Amygdala (tissue), 56 donors: ENCODE measurements at places on chromosomes 16 and 17.

DNA sequence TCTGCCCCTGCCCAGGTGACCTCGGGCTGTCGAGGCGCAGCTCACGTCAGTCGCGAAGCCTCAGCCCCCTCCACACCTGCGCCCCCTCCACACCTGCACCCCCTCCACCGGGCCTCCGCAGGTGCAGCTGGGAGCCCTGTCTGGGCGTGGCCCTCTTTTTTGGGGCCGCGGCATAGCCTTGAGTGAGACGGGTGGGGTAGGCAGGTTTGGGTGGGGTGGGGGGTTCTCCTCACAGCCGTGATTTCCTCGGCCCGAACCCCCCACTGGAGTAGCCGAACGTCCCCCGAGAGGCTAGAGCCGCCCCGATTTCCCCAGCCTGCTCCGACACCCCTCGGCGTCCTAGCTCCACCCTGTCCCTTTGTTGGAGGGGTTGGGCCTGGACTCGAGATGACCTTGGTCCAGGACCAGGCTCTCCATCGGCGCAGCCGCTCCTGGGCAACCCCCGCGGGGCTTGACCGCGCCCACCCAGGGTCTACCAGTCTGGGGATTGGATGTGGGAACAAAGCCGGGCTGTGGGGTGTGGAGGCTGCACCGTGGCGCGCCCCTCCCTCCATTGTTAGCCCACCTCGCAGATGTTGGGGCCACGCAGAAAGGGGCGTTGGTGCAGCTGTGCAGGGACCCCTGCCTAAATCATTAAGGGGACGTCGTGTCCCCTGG lies 626 bp downstream of the TUBB3 start:
- no peak for DNase-seq

- no peak for DNase-seq
Measured at GRCh38 chr17:13638855-13639458, 37.2 kb upstream of the HS3ST3A1 start.

DNA sequence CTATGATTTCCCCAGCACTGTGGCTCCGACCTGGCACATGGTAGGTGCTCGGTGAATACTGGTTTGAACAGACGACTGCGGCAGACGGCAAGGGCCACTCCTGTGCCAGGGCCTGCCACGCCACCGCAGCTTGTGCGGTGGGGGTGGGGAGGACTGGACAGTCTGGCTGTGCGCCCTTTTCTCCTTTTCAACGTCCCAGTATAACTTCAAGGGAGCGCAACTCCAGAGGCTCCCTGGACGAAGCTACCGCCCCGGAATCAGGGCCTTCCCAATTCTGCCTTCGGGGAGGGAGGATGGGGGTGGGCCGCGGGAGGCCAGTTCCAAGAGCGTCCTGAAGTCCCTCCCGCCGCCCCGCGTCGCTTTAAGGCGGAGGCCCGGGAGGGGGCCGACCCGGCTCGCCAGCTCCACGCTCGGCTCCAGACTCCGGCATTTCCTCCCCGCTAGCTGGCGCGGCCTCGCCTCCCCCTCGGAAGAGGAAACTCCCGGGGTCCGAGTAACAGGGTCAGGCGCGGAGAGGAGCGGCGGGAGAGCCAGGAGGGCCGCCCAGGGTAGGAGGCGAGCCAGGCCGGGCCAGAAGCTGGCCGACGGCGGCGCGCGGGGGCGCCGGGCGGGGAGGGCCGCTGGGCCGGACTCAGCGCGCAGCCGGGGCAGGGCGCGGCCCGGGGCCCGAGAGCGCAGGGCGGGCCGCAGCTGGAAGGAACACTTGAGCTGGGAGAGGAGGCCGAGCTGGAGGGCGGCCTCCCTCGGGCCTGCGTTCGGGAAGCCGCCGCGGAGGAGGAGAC lies at the start of gene ITPRIPL2:
TSS of gene ITPRIPL2 (plus strand) at position 388 of the 782 bp plus-strand sequence. CDS start 498 bp downstream, outside the sequence.
- DNase-seq: peak; percentile 24

GRCh38 chr17:77189148-77189547 lies 48.4 kb downstream of the SEC14L1 start:
- DNase-seq: no peak

DNA sequence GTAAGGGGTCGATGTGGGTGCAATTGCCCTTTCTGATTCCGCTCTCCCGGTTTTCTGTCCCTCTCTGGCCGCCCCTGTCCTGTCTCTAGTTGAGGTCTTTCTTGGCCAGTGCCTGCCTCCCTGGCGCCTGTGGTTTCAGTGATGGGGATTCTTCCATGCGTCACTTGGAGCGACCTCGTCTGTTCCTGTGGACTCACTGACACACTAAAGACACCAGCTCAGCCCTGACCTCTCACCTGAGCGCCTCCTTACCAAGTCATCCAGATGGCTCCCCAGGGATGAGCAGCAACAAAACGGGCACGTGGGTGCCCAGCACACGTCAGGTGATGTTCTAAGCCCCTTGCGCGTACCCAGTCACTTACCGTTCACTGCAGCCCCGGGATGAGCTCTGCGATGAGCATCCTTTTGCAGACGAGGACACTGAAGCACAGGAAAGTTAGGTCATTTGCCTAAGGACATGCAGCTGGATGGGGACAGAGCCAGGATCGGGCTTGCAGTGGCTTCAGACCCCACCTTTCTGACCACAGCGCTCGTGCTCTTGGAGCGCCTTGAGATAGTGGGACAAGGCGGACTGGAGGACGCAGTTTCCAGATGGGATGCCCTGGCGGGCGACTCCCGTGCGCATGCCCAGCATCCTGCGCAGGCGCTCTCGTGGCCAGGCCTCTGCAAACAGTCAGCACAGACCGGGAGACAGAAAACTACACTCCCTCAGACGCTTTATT lies 11.5 kb upstream of the LGALS3BP start:
- DNase-seq: no peak

DNA sequence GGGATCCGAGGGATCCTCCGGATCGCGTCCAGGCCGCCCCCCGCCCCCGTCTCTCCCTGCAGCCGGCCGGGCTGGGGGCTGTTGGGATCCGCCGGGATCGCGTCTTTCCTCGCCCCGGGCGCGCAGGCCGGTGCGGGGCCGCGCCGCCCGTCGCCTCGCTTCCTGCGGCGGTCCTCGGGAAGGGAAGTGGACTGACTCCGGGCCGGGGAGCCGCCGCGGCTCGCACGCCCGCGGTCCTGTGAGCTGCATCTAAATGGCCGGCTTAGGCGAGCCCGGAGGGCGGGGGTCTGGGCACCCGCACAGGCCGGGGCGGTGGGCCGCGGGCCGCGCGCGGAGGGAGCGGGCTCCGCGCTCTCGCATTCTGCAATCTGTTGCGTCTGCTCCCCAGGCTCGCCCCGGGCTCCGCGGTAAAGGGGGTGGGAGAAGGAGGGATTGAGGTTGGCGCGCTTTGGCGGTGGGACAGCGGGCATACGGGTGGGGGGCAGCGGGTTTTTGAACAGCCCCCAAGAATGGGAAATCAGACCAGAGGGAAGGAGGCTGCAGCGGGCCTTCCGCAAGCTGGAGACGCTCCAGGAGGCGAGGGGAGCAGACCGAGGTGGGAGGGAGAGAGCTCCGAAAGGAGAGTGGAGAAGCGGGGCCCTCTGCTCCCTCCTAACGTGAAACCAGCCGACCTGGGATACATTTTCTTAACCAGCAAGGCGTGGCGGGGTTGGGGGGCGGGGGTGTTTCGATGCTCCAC lies 2.2 kb downstream of the TMEM132E start:
- no peak for DNase-seq

- no peak for DNase-seq
Measured at GRCh38 chr16:65249768-65250167, 127.9 kb upstream of the CDH11 start.

DNA sequence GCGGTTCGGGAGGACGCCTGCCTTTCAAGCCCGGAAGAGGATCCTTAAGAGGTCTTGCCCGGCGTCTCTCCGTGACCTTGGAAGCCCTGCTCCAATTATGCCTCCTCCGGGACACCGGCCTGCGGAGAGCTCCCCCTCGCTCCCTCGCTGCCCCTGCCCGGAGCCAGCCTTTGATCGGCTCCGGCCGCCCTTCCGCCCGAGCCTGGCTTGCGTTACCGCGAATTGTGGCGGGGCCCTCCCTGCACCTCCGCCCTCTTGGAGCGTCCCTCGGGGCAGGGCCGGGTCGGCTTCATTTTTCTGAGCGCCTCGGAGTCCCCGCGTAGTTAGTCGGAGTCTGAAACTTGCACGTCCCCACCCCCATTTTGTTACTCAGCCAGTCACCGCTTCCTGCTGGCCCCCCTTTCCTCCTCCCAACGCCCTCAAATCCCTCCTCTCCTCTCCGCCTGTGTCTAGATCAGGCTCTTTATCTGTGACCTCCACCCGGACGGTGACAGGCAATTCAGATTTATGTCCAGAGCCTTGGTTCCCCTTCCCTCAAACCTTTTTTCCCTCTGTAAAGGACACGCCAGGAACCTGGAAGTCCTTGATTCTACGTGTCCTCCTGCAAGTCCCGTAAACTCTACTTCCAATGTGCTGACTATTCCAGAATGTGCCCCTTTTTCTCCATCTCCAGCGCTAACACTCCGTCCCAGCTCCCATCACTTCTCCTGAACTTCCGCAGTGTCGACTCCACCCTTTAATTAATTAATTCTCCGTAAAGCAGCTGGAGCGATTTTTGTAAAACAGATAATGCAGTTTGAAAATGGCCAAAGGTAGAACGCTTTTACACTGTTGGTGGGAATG lies 569 bp upstream of the RABEP2 start:
- no peak for DNase-seq

GRCh38 chr16:12240036-12240435 lies 263.5 kb downstream of the SNX29 start:
- DNase-seq: no peak

DNA sequence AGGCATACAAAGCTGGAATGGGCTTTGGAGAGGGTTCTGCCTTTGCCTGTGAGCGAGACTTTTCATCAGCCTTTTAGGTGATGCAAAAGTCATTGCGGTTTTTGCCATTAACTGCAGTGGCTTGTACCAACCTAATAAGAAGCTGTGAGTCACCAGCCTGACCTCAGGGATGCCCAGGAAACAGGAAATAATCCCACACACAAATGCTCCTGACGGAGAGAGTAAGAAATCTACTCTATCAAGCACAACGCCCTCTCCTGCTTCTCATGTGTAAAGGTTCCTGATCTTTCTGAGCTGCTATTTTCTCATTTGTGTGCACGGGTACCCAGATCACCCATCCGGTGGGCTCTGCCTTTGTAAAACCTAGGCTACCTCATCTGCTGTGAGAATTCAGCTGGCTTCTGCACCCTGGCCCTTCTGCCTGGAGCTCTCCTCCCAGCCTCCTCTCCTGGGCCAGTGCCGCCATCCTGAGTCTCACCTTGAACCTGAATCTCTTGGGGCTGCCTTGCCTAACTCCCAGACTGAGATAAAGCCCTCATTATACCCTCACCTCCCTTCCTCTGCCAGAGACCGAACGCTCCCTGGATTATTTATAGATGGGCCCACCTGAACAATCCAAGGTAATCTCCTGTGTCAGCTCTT lies 299.7 kb downstream of the C16orf95 start:
- DNase-seq: no peak

- DNase-seq: peak; percentile 22
Measured at GRCh38 chr17:73719588-73720071, 75.4 kb upstream of the SDK2 start.

DNA sequence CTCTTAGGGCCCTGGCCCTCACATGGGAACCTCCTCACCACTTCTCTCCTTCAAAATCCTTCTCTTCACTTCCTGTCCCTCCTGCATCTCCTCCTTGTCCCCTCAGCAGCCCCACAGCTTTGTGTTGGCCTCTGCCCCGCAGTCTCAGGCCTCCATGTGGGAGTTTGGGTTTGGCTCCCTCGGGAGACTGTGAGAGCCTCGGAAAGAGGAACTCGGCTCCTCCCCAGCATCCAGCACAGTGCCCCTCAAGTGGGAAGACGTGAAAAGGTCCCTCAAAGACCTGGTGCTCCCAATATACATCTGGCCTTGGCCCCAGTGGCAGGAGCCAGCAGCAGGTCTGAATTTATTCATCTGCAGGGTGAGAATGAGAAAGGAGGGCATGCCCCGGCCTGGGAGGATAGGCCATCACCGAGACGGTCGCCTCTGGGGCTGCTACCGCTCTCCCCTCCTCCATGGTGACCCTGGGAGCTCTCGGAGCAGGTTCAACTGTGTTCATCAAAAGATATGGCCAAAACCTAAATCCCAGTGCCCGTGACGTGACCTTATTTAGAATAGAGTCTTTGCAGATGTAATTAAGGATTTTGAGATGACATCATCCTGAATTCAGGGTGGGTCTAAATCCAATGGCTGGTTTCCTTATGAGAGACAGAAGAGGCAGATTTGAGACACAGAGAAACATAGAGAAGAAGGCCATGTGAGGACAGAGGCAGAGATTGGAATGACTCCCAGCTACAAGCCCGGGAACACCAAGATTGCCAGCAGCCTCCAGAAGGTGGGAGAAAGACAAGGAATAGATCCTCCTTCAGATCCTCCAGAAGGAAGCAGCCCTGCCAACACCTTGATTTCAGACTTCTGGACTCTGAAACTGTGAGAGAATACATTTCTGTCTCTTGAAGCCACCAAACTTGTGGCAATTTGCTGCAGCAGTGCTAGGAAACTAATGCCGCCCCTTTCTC lies 135.1 kb downstream of the MRM1 start:
- DNase-seq: no peak

DNA sequence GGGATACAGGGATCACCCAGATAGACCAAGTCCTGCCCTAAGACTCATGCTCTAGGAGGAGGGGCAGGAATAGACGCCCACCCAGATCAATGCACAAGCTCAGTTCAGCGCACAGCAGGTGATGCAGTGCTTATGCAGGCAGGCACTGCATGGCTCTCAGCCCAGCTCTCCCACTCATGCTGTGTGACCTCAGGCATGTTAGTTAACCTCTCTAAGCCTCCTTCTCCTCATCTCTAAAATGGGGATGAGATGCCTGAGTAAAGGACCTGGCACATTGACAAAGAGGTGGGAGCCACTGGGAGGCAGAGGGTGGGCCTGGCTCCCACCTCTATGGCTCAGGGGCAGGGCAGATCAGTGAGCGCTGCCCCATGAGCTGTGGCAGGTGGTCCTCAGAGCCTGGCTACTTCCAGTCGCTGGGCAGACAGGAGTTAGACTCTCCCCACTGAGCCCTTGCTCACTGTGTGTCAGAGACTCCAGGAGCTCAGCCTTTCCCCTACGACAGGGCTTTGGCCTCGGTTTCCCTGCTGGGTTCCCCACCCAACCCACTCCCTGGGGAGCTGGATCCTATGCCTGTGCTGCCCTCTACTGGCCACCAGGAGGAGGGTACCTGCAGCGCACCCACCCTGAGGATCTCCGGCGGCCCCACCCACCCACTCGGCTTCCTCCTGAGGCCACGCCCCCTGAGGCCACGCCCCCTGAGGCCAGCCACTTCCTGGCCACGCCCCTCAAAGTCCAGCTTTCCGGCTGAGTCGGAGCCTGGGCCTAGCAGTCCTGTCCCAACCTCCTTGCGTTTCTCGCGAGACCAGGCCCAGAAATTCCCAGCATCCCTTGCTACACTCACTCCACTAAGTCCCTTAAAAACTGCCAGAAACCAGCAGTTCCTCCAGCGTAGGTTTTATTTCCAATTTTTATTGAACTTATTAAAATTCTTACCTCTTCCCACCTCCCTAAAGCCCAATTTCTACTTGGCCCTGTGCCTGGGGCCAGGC lies 196.1 kb downstream of the GSG1L start:
- peak; percentile 62 for DNase-seq

DNA sequence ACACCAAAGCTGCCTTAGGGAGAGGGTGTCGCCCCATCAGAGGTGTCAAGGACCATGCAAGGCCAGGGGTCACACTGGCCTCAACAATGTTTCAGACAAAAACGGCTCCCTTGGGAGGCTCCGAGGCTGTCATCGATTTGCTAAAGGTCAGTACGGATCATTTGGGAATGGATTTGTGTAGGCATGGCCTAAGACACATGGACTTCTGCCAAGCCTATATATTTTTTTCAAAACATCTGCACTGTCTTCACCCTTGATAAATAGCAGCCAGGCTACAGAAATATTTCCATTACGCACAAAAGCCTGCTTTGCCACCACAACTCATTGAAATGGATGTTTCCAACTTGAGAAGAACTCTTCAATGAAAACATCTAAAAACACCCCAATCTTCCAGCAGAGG lies 10.3 kb downstream of the CUEDC1 start:
- DNase-seq: no peak
